ENCODE measurements at places on chromosomes 2 and 18.
A peak's percentile ranks its signal among the peaks of the same experiment; 100 is the strongest.

- DNase-seq = no peak
Measured at GRCh38 chr18:9569178-9569577, 45.2 kb downstream of the PPP4R1 start.

- no peak for DNase-seq
Measured at GRCh38 chr2:173050684-173051083, 25.0 kb upstream of the MAP3K20 start.

DNA sequence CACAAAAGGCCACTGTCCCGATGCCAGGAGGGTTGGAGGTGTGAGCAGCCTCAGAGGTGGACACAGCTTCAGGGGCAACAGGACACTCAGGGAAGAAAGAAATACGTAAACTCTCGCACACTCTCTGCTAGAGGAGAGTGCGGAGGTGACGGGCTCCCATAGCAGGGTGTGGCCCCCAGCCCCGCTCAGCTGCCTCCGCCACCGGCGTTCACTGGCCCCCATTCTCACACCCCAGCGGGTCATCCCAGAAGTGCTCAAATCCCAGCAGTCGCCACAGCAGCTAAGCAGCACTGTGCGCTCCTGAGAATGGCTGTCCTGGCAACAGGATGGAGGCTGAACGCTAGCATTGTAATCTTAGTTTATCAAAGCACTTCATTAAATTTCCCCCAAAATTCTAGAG lies 315.6 kb upstream of the SALL3 start:
- DNase-seq = no peak

DNA sequence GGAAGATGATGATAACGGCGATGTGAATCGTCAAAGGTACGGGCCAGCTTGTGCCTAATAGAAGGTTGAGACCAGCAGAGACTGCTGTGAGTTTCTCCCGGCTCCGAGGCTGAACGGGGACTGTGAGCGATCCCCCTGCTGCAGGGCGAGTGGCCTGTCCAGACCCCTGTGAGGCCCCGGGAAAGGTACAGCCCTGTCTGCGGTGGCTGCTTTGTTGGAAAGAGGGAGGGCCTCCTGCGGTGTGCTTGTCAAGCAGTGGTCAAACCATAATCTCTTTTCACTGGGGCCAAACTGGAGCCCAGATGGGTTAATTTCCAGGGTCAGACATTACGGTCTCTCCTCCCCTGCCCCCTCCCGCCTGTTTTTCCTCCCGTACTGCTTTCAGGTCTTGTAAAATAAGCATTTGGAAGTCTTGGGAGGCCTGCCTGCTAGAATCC lies 3.0 kb downstream of the FZD7 start:
- no peak for DNase-seq

DNA sequence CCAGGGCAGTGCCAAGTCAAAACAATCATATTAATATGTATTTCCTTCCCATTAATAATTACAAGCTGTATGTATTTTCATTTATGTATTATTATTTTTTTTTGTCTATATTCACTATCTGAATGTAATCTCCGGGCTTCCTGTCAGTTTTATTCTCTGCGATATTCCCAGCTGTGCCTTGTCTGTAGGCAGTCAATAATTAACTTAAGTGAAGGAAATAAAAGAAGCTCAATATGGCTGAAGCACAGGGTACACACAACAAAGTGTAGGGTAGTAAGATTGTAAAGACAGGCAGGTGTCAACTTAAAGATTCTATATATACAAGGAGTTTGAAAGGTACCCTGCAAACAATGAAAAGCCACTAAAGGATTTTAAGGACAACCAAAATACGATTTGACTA lies 122.9 kb downstream of the ROCK1 start:
- DNase-seq = no peak

DNA sequence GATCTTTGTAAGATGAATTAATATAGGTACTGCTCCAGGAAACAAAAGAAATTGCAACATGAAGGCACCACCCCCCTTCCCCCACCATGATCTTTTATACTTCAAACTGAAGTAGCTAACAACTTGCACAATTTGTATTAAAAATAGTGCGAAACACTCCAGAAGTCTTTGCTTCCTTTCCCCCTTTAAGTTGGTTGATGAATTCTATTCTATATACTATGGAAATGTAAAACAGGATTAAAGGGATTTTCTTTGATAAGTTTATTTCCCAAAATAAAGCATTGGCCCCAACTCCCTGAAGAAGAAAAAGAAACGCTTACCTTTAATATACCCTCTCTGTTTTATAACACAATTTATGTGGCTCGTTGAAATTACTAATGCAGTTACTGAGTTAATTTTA lies 227.1 kb downstream of the ARHGAP15 start:
- no peak for DNase-seq

- DNase-seq = no peak
Measured at GRCh38 chr18:24234330-24234729, 95.5 kb downstream of the CABYR start.

- DNase-seq = peak; percentile 60
Measured at GRCh38 chr2:170455617-170456426, 259.3 kb upstream of the SP5 start.

- DNase-seq = no peak
Measured at GRCh38 chr2:152200101-152200500, 24.5 kb upstream of the STAM2 start.

DNA sequence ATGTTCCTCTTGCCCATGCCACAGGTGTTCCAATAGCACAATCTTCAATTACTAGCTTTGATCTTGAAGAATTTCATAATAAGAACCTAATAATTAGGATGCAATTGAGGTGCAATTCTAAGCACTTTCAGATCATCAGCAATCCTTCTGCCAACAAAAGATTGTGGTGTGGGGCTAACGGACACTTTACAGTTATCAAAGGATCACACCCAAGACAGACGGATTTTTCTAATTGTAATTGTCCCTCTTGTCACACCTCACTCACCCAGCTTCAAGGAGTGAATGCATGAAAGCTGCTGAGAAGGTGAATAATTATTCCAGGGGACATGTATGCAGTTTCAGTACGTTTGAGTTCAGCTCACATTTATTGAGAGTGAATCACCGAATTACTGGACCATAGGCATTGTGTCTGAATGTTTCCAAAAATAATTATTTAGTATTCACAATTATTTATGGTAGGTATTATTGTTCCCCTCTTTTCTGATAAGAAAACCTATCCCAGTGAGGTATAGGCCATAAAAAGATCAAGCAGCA lies 438.5 kb upstream of the TRIB2 start:
- DNase-seq = no peak

DNA sequence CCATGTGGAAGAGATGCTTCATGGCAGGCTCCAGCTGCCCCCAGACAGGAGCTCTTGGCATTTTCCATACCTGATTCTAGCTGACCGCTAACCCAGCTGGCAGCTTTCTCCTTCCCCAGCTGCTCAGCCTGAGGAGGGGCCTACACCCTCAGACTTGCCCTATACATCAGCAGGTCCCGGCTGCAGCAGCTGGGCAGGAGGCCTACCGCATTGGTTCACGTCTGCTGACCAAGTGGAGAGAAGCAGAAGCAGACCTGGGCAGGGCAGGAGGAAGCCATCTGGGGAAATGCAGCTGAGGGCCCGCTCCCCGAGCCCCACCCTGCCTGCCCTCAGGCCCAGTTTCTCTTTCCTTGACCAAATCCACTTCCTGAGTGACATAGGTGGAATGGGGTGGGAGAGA lies 50.7 kb downstream of the LBH start:
- no peak for DNase-seq

- no peak for DNase-seq
Measured at GRCh38 chr18:76354348-76354747, 140.7 kb downstream of the ZNF516 start.

DNA sequence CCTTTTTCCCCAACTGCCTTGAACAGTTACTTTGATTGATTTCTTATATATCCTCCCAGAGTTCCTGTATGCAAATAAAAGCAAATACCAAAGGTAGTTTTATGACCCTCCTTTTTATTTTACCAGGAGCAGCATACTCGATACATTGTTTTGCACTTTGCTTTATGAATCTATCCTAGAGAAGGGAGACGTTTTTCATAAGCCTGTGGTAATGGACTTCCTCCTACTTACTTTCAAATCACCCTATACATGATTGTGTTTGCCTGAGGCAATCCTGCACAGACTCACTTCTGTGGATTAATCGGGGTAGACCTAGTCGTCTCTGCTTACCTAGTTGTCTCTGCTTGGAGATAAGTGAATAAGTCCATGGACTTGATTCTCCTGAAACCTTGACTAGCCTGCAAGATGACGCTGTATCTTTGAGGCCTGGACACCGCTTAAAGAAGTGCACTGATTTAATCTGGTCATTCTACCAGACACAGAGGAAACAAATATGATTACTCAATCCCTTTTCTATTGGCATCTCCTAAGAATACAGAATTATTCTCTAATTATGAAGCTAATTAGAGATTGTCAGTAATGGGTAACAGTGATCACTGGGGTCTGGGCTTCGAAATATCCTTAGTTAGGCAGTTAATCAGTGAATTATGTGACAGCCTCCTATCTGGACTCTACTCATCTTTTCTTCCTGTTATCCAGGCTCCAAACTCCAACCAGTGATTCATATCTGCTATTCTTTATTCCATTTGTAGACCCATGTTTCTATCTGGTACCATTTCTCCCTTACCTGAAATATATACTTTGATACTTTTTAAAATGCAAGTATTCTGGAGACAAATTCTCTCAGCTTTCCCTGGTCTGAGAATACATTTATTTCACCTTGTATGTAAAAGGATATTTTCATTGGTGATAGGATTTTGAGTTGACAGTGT lies 447.4 kb upstream of the TRIB2 start:
- DNase-seq = no peak

GRCh38 chr2:134795765-134796164 lies 42.7 kb upstream of the ACMSD start:
- no peak for DNase-seq

DNA sequence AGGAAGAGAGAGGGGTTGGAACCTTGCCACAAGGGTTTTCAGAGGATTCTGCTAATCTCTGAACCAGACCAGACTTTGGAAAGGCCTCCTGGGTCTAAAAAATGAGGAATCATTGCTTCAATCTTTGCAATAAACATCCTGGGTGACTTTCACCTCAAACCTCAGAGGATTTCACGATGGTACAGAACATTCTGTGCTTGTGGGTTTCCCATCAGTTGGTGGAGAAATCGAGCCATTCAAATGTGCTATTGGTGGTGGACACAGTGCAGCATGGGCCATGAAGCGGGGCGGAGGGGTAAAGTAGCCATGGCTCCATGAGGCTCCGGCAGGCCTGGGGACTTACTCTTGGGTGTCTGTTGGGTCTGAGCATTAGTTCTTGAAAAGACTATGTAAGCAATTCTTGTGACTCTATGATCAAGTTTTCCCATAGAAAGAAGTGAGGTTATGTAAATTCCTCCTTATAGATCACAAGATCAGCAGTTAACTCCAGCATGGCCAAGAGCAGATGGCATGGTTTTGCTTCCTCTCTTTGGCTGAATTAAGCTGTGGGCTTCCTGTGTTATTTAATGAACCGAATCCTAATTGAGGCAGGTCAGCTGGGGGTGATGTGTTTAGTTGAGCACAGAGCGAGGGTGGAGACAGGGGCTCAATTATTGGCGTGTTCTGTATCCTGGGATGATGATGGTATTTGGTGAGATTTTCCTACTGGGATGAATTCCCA lies 1.9 kb upstream of the IL1R2 start:
- no peak for DNase-seq

DNA sequence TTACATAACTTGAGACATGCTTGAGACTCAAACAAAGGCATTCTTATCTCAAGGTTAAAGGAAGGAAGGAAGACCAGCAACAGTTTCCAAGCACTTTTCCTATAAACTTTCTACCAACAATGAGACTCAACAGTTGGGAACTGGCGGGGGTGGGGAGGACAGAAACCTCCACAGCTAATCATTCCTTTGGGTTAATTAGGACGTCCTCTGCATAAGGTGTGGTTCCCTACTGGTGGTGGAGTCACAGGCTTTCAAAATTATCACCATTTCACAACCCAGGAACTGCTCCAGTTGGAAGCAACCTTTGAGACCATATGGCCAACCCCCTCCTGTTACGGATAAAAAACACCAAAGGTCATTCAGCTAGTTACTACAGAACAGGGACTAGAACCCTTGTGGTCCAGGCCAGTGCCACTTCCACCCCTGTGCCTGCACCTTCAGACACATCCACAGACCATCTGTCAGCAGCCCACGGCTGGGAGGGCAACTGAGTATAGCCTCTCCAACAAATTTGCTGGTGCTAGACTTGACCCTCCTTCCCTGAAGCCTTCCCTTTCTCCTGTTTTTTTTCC lies 30.1 kb upstream of the ATL2 start:
- DNase-seq = peak; percentile 62

- DNase-seq = no peak
Measured at GRCh38 chr2:26615860-26616705, 25.1 kb downstream of the CIB4 start.

GRCh38 chr2:52810460-52810859 lies 957.1 kb upstream of the CHAC2 start:
- DNase-seq = peak; percentile 8

DNA sequence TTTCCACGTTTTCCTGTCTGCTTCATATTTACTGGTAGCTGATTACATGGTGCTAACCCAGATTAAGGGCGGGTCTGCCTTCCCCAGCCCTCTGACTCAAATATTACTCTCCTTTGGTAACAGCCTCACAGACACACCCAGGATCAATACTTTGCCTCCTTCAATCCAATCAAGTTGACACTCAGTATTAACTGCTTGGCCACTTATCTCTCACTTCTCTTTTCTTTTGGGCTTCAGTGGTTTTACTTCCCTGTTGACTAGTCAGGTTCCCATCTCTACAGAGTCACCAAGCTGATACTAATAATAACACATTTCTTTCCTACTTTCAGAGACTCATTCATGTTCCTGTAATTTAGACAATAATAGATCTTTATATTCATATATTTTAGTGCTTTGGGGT lies 302.2 kb upstream of the MAP2 start:
- DNase-seq = no peak

GRCh38 chr2:78020491-78020890 lies 498.3 kb upstream of the LRRTM4 start:
- DNase-seq = no peak

- no peak for DNase-seq
Measured at GRCh38 chr2:121564905-121565304, 34.2 kb downstream of the RNU4ATAC start.

- DNase-seq = no peak
Measured at GRCh38 chr18:12422936-12423335, 15.2 kb downstream of the PRELID3A start.

DNA sequence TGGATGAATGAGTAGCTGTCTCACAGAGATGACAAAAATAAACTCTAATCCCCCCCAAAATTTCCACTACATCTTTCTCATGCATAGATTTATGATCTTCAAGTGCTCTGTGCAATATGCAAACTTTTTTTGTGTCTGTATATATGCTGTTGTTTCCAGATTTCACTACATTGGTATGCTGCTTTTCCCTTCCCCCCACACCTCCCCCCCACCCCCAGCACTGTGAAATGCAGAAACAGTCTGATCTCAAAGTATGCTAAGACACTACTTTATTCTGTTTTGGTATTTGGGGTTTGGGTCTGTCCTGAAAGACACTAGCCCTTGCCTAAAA lies 524 bp upstream of the KLHL14 start:
- DNase-seq = no peak

GRCh38 chr18:55322178-55322735 lies 265.7 kb downstream of the TCF4 start:
- peak; percentile 12 for DNase-seq

DNA sequence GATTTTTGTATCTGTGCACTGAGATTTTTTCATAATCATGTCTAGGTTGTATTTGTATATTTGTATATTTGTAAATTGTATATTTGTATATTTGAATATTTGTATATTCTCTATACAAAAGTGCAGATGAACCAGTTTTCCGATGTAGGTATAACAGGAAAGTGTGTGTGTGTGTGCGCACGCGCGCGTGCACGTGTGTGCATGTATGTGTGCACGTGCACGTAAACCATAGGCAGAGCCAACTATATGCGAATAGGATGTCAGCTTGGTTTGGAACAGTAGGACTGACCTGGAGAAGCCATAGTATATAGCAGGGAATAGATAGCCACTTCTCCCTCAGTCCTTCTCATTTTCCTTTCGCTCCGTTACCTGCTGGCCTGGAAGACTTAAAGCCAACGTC lies 565.8 kb downstream of the XIRP2 start:
- DNase-seq = no peak

Data from HuH-7.5 (cell line).